ENCODE measurements at places on chromosomes 7 and 10. TPM values are rescaled to one million over a fixed set of nuclear protein-coding genes. Genes with fewer than 3 reads are reported as not detected.

DNA sequence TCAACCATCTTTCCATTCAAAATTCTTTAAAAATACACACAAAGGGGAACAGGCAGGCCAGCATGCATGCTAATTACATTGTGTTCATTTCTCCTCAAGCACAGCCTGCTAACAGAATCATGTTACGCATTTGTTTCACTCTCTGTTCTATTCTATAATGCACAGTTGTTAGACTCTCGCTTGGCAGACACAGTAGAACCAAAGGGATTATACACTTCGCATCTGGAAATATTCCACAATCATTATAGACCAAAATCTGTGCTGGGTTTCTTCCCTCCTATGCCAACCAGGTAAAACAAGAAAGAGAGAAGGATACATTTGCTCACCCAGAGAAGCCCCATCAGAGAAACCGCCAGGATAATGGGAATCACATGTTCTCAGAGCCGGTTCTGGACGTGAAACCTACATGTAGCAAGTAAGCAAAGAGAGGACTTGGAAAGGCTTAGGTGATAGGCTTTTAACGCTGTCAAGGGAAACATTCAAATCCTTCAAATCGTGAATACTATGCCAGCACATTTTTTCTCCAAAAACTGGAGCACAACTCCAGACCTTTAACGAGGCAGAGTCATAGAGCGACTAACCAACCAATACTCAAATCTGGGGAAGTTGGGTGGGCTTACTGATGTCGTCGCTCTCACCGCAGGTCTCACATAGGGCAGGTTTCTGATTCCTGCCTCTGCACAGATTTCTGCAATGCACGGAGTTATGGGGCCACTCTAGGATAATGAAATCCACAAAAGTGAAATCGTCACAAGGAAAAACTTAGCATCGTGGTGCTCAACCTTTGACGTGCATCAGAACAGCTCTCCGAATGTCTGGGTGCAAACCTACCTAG is 380.5 kb upstream of the AUTS2 start:
- no peak overlapping the region for H3K27ac ChIP-seq
- H3K36me3 ChIP-seq, result no peaks in the 10 kb centered on the region
- peaks cover 3% of the 10 kb centered on the region for H3K27me3 ChIP-seq

DNA sequence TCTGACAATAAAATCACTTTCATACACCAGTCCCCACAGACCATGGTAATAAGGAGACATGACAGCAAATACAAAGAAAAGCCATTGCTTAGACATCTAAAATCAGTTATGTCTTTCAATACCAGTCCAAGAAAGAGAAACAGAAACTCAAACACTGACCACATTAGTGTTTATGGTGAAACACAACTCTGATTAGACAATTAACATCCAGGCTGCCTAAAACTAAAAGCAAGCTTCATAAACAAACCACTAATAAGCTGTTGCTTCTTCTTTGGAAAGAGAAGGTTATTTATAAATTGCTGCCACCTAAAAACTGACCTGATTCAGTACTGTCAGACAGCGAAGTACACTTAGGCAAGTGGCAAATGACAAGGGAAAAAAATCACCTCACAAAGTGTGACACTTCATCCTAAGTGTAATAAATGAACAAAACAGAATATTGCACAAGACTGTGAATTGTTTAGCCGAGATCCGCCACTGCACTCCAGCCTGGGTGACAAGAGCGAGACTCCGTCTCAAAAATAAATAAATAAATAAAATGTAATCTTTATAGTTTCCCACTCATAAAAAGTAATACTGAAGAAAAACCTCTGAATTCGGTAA is 277.4 kb downstream of the PARD3 start:
- peaks cover 25% of the 10 kb centered on the region for H3K4me1 ChIP-seq
- H3K4me3 ChIP-seq, result peak overlapping the region; percentile 70
- peaks cover 8% of the 10 kb centered on the region for H3K36me3 ChIP-seq
- H3K27ac ChIP-seq, result no peak overlapping the region
- no peaks in the 10 kb centered on the region for H3K27me3 ChIP-seq

PDK4 gene
- total RNA-seq, result not detected

DNA sequence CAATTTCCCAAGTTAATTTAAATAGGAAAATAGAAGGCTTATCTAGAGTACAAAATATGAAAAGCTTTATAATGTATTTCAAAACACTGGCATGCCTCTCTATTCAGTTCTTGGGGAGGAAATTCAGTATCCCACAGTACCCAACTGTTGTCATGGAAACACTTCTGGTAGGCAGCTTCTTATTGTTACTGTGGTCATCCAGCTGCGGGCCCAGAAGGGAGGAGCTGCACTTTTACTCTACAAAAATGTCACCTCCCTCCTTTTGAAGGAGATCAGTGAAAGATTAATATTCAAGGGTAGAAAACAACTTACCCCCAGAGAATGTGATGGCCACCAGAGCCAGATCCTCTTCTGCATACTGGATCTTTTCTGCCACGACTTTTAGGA is 202.8 kb downstream of the RAPGEF5 start:
- H3K36me3 ChIP-seq, result no peaks in the 10 kb centered on the region
- no peak overlapping the region for H3K27ac ChIP-seq
- peaks cover 32% of the 10 kb centered on the region for H3K4me1 ChIP-seq
